ENCODE measurements at places on chromosomes 4 and X.

- H3K27ac ChIP-seq = no peak overlapping the region
- no peaks in the 10 kb centered on the region for H3K36me3 ChIP-seq
- no peak overlapping the region for H3K4me3 ChIP-seq
- H3K27me3 ChIP-seq = peaks cover 7% of the 10 kb centered on the region
- peaks cover 16% of the 10 kb centered on the region for H3K4me1 ChIP-seq
Measured at GRCh38 chrX:49884290-49884862, 5.1 kb downstream of the USP27X start.

- no peaks in the 10 kb centered on the region for H3K4me1 ChIP-seq
- DNase-seq = no peak
- H3K4me3 ChIP-seq = no peak overlapping the region
- no peak overlapping the region for H3K27ac ChIP-seq
- H3K27me3 ChIP-seq = no peaks in the 10 kb centered on the region
Measured at GRCh38 chr4:165539801-165540200, 161.0 kb downstream of the CPE start.

GRCh38 chr4:188554413-188554812 is 415.2 kb downstream of the TRIML1 start:
- no peaks in the 10 kb centered on the region for H3K27me3 ChIP-seq
- H3K4me1 ChIP-seq = no peaks in the 10 kb centered on the region
- H3K4me3 ChIP-seq = no peak overlapping the region
- no peak for DNase-seq
- no peak overlapping the region for H3K27ac ChIP-seq

GRCh38 chr4:142091085-142091513 is 454.7 kb downstream of the IL15 start:
- peaks cover 1% of the 10 kb centered on the region for H3K27me3 ChIP-seq
- no peak overlapping the region for H3K27ac ChIP-seq
- H3K4me1 ChIP-seq = no peaks in the 10 kb centered on the region
- no peak for DNase-seq

Measured in immature natural killer cell (primary cell).